ENCODE measurements at places on chromosomes 12 and 14.

- DNase-seq = no peak
Measured at GRCh38 chr14:93511001-93511400, 80.3 kb downstream of the UNC79 start.

- DNase-seq = peak; percentile 14
Measured at GRCh38 chr14:89013098-89013504, 188.7 kb downstream of the TTC8 start.

DNA sequence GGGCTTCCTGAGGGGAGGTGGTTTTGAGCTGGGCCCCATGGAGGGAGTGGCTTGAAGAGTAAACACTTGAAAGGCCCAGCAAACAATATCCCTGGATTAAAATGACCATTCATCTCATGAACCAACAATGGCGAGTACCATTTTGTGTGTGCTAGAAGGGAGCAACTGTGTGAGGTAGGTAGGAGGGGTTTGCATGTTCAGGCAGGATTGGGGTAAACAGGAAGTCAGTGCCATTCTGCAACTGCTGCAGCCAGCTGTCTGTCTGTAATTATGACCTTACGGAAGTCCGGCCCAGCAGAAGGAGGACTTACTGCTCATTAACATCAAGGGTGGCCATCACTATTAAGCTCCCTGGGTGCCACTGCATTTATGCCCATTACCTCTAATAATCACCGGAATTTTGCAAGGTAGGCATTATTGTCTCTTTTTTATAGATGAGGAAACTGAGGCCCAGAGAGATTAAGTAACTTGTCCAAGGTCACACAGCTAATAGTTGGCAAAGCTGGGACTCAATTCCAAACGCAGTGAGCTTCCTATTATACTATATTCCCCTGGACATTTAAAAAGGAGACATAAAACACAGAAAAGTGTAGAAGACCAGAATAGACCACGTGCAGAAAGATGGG lies 16.6 kb upstream of the IFI27L2 start:
- DNase-seq = no peak

GRCh38 chr12:117054279-117054678 lies 44.9 kb downstream of the TESC start:
- no peak for DNase-seq

- no peak for DNase-seq
Measured at GRCh38 chr14:52233693-52234092, 33.8 kb upstream of the PTGDR start.
